ENCODE measurements at places on chromosomes 7 and 10.
A peak's percentile ranks its signal among the peaks of the same experiment; 100 is the strongest.

GRCh38 chr7:149456506-149457421 is 4.1 kb downstream of the ZNF777 start:
- DNase-seq: no peak

GRCh38 chr10:78473006-78473405 is 439.3 kb downstream of the RPS24 start:
- DNase-seq: peak; percentile 62

GRCh38 chr7:92830027-92830426 is 6.3 kb downstream of the CDK6 start:
- DNase-seq: no peak

DNA sequence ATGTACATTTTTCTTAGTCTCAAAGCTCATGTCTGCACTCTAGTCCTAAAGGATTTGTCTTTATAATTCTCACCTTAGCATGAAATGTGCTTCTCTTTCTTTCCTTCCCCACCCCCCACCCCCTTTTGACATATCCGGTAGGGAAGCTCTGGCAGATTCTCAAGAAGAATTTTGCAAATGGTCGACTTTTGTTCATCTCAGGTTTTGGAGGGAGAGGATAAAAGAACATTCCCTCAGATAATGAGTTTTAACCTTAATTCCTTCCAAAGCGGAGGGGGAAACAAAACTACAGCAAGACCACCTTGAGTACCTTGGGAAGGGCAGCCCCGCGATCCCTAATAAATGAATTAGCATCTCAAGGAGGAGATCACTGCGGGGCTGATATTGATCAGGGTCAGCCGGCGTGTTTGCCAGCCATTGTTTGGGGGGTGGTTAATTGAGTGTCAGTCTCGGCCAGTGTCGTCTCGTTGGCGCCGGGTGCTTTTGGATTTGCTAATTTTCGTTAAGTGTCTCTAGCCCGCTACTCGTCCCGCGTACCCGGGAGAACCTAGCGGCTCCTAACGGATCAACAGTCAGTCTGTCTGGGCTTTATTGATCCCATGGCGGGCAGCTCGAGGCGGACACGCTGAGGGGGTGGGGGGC is 874 bp upstream of the BAMBI start:
- peak; percentile 84 for DNase-seq

- DNase-seq: no peak
Observed at GRCh38 chr10:43226441-43226840, 40.4 kb downstream of the RASGEF1A start.

DNA sequence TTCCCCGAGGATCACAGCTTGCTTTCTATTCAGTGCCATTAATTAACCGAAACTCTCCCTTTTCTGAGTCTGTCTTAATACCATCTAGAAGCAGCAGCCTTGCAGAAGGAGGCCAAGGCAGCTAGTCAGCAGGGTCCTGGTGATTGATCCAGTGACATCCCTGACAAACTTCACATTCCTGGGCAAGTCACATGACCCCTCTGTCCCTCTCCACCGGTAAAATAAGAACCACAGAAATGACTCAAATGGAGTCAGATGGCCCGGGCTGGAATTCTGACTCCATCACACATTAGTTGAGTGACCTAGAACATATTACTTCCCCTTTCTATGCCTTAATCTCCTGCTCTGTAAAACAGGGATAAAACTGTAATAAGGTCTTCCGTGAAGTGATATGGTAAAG is 17.2 kb upstream of the ACSL5 start:
- DNase-seq: no peak

DNA sequence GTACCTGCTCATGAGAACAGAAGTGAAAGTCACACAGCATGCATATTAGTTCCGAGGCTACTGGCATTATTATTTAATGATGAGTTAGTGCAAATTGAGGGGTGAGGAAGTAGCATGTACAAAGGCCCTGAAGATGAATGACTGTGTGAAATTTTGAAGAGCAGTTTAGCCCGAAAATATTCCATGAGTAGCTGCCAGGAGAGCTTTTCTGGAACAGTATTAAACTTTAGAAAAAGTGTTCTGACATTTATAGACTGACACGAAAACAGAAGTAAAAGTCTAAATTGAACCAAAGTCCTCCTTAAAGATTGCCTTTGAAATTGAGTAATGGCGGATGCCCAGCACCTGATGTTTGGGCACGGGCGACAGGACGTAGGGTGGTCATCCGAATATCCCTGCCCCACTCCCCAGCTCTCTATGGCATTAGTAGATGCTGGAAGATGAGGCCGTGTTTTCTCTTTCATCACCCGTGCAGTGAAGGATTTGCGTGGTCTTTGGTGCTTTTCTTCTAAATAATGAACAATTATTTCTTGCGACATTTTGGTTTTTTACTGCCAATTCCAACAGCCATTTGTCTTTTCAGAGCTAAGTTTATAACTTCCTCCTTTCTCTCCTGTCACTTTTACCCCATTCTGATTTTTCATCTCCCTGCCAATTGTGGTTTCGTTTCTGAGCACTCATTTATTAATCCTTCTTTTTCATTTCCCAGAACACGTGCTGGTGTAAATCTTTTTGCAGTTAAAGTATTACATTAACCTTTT is 192.6 kb downstream of the MGMT start:
- DNase-seq: no peak

DNA sequence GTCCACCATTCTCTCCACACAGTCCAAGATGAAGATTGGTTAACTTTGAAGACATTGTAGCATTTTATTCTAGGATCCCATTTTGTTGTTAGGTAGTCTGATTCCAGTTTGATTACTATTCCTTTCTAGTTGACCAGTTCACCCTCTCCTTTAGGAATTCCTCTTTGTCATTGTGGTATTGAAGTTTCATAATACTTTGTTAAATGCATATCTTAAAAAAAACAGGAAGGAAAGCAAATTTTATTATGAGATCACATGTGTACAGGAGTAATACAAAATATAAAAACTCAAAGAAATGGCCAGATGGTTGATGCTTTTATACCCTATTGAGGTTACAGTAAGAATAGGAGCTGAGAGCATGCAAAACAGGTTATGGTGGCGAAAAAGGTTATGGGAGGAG is 15.5 kb upstream of the SEMA3C start:
- no peak for DNase-seq

DNA sequence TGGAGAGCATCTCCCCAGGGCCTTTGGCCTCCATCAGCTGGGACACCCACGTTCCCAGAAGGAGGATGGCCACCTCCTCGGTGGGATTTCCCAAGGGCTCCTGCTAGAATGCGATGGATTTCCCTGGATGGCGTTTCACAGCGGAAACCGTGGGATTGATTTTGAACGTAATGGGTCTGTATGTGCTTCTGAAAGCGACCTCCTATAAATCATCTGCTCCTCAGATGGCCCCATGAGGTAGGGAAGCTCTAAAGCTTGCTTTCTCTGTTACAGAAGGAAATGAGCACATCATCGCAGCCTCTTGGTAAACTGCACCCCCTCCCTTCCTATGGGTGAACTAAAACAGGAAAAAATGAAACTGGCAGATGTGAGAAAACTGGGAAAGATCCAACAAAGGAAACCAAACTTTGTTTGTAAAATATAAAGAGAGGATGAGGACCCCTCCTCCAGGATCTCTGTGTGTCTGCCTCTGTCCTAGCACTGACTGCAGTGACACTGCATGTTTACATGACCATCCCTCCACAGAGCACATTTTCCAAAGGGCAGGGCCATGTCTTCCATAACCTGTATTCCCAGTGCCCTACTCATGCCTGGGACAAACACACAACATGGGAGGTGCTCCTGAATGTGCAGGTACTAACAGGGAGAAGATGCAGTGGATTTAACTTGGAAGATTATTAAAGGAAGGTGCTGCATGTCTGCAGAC is 57.6 kb downstream of the LYZL1 start:
- DNase-seq: no peak

DNA sequence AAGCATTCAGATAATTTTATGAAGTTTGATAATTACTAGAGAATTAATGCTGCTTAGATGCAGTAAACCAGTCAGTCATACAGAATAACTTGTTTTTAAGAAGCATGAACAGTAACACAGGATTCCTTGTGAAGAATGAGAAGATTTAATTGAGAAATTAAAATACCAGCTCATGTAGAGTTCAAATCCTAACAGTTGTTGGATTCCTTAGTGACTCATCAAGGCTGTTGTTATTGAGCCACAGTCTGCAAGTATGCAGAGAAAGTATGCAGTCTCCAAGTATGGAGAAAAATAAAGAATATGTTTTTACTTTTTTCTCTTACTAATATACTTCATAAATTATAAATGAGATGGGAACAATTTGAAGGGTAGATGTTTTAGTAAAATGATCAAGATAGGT is 30.2 kb upstream of the CYP26C1 start:
- DNase-seq: no peak

- DNase-seq: no peak
Observed at GRCh38 chr7:114021135-114021534, 102.3 kb upstream of the PPP1R3A start.

DNA sequence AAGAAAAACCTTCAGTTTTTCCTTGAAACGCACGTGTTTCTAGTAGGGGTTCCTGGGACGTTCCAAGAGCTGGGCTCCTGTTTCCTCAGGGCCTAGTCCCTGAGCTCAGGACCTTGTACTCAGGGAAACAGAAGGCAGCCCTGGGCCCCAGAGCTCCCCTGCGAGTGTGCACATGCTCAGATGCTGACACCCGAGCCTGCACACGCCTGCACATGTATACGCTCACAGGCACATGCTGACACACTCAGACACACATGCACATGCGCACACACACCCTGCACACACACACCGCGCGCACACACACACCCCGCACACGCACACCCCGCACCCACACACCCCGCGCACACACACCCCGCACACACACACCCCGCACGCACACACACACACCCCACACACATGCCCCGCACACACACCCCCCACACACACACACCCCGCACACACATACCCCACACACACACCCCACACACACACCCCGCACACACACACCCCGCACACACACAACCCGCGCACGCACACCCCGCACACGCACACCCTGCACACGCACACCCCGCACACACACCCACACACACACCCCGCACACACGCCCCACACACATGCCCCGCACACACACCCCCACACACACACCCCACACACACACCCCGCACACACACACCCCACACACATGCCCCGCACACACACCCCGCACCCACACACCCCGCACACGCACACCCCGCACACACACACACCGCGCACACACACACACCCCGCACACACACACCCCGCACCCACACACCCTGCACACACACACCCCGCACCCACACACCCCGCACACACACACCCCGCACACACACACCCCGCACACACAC is 52.2 kb downstream of the CALML3 start:
- DNase-seq: no peak

GRCh38 chr7:87933953-87934698 is at the start of gene ADAM22:
Gene ADAM22 (plus strand): TSS chr7:87934251. CDS start chr7:87934466, 215 bp downstream.
- DNase-seq: peak; percentile 95

DNA sequence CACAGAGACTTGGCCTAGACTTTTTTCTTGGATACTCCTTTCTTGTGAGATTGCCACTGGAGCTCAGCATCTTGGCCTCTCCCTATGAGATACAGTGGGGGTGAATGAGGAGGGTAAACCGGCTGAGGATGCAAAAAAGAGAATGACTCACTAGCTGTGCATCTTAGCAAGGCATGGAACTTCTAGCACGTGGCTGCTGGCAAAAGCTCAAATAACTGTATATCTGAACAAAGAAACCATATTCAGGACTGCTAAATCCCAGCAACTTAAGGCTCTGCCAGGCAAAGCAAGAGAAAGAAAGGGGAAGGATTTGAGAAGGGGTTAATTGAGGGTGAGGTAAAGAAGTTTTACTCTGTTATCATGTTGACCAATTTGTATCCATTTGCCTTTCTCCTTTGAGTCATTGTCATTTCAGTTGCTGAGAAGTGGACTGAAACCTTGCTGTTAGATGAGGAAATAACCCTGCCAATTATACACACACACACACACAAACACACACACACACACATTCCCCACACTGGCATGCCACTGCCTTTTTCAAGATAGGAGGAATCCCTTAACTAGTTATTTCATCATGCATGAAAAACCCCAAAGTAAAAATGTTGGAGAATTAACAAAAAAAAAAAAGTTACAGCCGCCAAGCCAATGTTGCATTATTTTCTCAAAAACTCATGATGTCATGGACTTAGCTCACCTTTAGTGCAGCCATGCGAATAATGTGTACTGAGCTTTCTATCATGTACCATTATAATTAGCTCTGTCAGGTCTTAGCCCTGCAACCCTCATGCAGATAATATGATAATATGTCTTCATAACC is 997.3 kb downstream of the LRMDA start:
- no peak for DNase-seq

DNA sequence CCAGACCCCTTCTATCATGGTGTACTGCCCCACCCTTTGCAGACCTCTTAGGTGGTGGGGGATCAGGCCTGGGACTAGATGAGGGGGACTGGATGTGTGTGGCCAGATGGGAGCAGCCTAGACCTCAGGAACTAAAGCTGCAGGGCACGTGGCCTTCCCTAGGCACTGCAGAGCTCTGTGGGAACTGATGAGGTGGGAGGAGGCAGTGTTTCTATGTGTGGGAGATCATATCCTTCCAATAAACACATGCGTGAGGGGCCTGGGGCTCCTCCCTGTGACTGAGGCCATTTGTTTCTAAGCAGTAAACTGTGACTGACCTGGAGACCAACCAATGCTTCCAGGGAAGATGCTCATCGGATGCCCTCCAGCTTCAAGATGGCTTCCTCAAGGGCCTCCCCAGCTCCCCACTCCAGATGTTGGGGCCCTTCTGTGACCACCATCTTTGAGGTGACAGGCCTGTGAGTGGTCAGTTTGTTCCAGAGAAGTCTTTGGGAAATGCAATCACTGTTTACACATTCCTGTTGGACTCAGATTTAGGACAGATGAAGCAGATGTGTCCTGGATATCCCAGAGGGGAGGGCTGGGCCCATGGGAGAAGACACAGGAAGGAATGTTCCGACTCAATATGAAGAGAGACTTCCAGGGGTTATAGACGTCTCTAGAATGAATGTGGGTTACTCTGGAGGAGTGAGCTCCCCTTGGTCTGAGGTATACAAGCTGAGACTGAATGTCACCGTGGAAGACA is 23.6 kb upstream of the ZCCHC24 start:
- no peak for DNase-seq

Measured in neural progenitor cell (in vitro differentiated cells).